A549 treated with CORT108297 at 1 μM for 4 hours (cell line): ENCODE measurements at places on chromosomes 16 and 17. TPM values are rescaled to one million over a fixed set of nuclear protein-coding genes. Genes with fewer than 3 reads are reported as not detected.

Gene EFCAB5
- 0.16 to 0.59 TPM (median 0.46 TPM) in 5 replicates for total RNA-seq

Gene SALL1
- total RNA-seq, result 0.11 to 0.39 TPM (median 0.29 TPM) in 5 replicates

Gene CLDN9
- total RNA-seq, result 0.30 to 0.52 TPM (median 0.35 TPM) in 5 replicates

Gene SLC12A3
- total RNA-seq, result 0.02 TPM in 1 of 5 replicates, not detected in the others

Gene KRTAP9-4
- total RNA-seq, result not detected in 5 replicates

Gene PNMT
- 0.13 to 0.21 TPM (median 0.20 TPM) in 3 of 5 replicates, not detected in the others for total RNA-seq

Gene NLK
- 7.8 to 11.0 TPM (median 10.2 TPM) in 5 replicates for total RNA-seq

Gene LDHD
- total RNA-seq, result 0.52 to 0.92 TPM (median 0.78 TPM) in 5 replicates

Gene TP53TG3B
- 0.10 to 0.26 TPM (median 0.10 TPM) in 3 of 5 replicates, not detected in the others for total RNA-seq
